Fibroblast of mammary gland (primary cell): ENCODE measurements at places on chromosomes 6 and 20.

GRCh38 chr20:8470156-8470555, 338.1 kb downstream of the PLCB1 start:
- DNase-seq = no peak

DNA sequence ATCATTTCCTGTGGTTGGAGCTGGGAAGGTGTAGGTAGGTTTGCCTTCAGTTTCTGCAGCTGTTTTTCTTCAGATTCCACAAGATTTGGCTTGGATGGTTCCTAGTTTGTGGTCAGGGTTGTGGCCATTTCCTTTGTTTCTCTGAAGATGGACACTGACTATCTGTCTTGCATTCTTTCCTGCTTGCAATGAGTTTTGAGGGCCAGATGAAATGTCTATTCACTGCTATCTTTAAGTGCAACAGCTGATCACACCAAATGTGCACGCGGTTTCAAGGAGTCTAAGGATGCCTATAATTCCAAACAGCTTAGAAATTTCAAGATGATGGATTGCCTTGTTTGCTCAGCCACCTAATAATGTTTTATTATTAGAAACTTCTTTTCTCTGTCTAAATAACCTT, 28.4 kb downstream of the IL20RA start:
- DNase-seq = no peak

DNA sequence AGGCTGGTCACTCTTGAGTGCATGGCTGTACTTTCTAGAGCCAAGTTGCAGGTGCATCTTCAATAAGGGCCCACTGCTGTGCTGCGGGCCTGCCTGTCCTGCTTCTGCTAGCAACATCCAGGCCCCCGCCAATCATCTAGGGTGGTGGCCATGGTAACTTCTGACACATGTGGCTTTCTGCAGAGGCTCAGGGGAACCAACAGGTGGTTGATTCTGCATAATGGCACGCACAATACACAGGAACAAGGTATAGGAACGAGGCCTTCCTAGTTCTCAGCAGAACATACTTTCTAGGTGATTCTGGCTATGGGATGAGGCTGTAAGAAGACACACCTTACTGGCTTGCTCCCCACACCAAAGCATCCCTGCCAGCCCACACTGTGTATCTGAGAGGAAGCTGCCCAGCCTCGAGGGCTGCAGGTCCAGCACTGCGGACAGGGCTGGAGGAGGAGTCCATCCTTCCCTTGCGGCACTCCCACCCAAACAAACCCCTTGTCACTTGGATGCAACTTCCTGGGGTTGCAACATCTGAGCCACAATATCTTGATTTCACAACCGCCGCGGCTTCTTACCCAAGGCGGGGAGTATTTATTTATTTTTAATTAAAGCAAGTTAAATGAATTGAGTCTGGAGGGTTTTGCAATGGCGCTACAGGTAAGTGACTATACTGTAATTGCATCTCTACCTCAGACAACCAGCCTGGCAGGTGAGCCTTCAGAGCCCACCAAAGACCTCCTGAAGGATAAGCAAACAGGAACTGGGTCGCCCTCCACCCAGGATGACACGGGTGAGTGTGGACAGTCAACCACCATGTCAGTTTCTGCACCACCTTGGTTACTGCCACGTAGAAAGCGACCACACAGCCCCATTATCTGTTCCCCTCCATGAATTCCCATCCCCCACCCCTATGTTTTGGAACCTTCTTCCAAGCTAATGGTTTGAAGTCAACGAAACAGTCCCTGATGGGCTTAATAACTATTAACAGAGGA, 49.6 kb downstream of the SULF2 start:
- no peak for DNase-seq

DNA sequence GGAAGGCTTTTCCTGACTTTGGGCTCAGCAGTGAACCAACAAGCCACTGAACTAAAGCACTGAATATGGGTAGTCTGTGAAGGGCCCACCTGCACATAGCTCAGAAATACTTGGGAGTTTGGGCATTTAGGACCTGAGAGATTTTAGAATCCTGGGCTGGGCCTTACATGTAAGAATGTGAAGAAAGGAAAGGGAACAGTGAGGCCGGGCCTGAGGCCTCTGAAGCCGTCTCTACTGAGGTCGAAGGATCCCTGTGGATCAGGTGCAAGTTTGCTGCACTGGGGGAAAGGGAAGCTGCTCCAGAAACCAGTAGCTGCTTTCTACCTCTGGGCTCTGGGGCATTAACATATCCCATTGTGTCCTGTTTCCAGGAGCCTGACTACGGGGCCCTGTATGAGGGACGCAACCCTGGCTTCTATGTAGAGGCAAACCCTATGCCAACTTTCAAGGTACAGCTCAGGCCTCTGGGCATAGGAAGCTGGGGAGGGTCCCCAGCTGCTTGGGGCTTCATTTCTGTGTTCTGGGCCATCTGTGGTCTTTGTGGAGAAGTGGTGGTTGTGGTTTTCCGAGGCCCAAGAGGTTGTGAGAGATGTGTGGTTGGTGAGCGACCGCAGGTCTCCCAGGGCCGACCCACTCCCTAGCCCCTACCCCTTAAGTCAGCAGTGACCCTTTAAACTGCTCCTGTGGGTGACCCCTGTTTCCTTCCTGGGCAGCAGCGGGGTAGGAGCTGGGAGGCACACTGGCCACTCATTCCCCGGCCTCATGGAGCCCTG, 30.3 kb downstream of the PLCG1 start:
- no peak for DNase-seq

- DNase-seq = peak; percentile 50
Measured at GRCh38 chr20:675453-676314, at the start of gene SCRT2. Gene SCRT2 (minus strand): TSS chr20:675802. CDS start chr20:675601, 201 bp downstream.

DNA sequence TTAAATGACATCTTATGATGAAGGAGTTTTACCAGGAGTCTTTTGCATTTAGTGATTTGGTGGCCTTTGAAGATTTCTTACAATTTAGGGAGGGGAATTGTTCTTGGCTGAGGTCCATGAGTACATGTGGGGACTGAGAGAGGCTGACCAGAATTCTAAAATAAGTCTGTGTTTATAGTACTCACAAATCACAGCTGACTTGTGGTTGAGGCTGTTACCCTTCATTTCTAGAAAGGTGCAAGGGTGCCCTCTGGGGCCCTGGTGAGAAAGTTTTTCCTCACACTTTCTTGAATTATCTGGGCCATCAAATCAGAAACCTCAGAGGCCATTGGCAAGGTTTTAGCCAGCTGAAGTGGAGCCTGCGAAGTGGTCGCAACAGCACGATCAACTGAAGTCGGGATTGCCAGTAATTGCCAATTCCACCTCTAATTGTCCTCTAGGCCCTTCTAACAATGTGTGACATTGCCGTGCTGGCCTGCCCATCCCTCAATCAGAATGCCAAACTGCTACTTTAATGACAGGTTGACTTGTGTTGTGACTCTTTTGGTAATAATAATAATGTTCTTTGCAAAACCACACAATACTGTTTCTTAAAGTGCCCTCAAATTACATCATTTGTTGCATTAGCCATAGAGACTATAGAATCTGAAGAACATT, 221.6 kb downstream of the OGFRL1 start:
- DNase-seq = peak; percentile 77

- peak; percentile 5 for DNase-seq
Measured at GRCh38 chr6:162416831-162417537, 310.6 kb downstream of the PRKN start.

DNA sequence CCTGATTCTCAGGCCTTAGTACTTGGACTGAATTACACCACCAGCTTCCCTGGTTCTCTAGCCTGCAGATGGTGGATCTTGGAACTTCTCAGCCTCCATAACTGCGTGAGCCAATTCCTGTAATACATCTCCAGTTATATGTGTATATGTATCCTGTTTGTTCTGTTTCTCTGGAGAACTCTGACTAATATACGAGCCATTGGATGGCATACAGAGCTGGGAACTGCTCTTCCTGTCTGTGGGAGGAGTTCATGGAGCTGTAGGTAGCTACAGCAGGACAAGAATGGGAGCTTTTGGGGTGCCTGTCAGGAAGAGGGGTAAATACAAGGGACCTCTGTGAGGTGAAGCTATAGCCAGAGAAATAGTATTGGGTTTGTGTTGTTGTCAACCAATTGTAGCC, 41.2 kb downstream of the TMEM14A start:
- DNase-seq = peak; percentile 37
